ENCODE measurements at places on chromosomes 16 and 17. TPM values are rescaled to one million over a fixed set of nuclear protein-coding genes. Genes with fewer than 3 reads are reported as not detected.

MYO15B gene
- total RNA-seq, result 0.02 TPM

NUDT7 gene
- not detected for total RNA-seq

WFDC1 gene
- total RNA-seq, result 0.43 TPM

AIPL1 gene
- total RNA-seq, result not detected

ARSG gene
- total RNA-seq, result 1.0 TPM

SLFN12L gene
- total RNA-seq, result not detected

E4F1 gene
- total RNA-seq, result 18.6 TPM

DDX28 gene
- 9.4 TPM for total RNA-seq

ITGA3 gene
- total RNA-seq, result 3.7 TPM

MYH13 gene
- total RNA-seq, result 0.57 TPM

MEFV gene
- not detected for total RNA-seq

GRCh38 chr17:11813871-11814270 is 183.4 kb downstream of the ZNF18 start:
- no peak overlapping the region for H3K27ac ChIP-seq
- H3K27me3 ChIP-seq, result no peaks in the 10 kb centered on the region
- no peaks in the 10 kb centered on the region for H3K36me3 ChIP-seq

- no peak overlapping the region for H3K4me3 ChIP-seq
- no peak overlapping the region for H3K27ac ChIP-seq
Observed at GRCh38 chr17:49513044-49513395, 17.9 kb downstream of the NGFR start.

GRCh38 chr16:66918803-66919568 is at the start of gene CDH16:
Gene CDH16 (minus strand): TSS chr16:66918885. CDS start chr16:66918065, 820 bp downstream.
- H3K36me3 ChIP-seq, result no peaks in the 10 kb centered on the region
- H3K4me1 ChIP-seq, result peaks cover 11% of the 10 kb centered on the region

DNA sequence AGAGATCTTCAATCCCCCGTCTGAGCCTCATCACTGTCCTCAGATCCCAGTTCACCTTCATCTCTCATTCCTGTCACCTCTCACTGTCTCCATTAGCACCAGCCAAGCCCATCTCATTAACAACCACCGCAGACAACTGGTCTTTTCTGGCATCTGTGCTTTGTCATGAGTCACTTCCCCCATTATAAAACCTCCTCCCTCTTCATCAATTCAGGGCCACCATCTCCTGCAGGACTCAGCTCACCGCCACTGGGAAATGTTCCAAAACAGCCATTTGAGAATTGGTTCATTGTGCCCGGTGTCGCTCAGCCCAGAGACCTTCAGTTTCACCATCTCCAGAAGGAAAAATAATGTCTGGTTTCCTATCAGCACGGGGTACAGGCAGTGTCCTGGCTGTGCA is 56.9 kb upstream of the TEKT3 start:
- DNase-seq, result peak; percentile 50
- peaks cover 19% of the 10 kb centered on the region for H3K4me1 ChIP-seq
- no peaks in the 10 kb centered on the region for H3K27me3 ChIP-seq
- peak overlapping the region; percentile 17 for H3K27ac ChIP-seq

- no peak overlapping the region for H3K27ac ChIP-seq
- DNase-seq, result no peak
- H3K4me3 ChIP-seq, result no peak overlapping the region
- H3K36me3 ChIP-seq, result peaks cover 74% of the 10 kb centered on the region
Observed at GRCh38 chr17:28345419-28346198, 10.0 kb downstream of the TNFAIP1 start.

- H3K4me3 ChIP-seq, result no peak overlapping the region
- H3K27me3 ChIP-seq, result no peaks in the 10 kb centered on the region
- 0 out of 2 replicates have a peak, but pooled peaks cover 2% of the 10 kb centered on the region for H3K4me1 ChIP-seq
- no peak for DNase-seq
Observed at GRCh38 chr16:70573451-70574121, 50.0 kb downstream of the SF3B3 start.

- H3K27me3 ChIP-seq, result no peaks in the 10 kb centered on the region
- H3K36me3 ChIP-seq, result no peaks in the 10 kb centered on the region
- H3K4me1 ChIP-seq, result peaks cover 24% of the 10 kb centered on the region
- H3K27ac ChIP-seq, result peak overlapping the region; percentile 25
- peak; percentile 73 for DNase-seq
Observed at GRCh38 chr17:69607162-69607834, 192.8 kb downstream of the MAP2K6 start.

DNA sequence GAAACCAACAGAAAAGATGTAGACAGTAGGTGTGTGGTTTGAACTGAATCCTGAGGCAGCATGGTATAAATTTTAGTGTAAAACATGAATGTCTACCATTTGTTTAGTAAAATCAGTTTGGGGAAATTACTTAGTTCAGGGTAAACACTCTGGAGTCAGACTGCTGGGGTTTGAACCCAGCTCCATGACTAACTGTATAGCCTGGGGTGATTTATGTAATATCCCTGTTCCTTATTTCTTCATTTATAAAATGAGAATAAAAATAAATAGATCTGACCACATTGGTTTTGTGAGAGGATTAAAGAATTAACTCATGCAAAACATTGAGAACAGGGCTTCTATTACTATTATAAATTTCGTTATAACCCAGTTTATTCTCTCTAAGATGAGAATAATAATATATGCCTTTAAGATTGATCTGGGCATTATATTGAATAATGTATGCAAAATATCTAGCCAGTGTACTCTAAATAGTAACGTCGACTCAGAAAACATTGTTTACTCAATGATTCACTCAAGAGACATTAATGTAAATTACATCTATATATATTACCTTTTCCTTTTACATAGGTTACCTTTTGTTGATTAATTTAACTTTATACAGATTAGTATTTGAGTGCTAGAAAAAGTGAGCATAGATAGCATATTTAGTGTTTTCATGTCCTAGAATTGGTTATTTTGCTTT is 120.6 kb upstream of the KCNJ16 start:
- H3K36me3 ChIP-seq, result no peaks in the 10 kb centered on the region
- H3K4me1 ChIP-seq, result no peaks in the 10 kb centered on the region
- no peak overlapping the region for H3K4me3 ChIP-seq
- no peak for DNase-seq
- no peak overlapping the region for H3K27ac ChIP-seq
- H3K27me3 ChIP-seq, result no peaks in the 10 kb centered on the region

GRCh38 chr17:78497115-78497540 is 80.1 kb downstream of the DNAH17 start:
- no peak overlapping the region for H3K4me3 ChIP-seq
- H3K27ac ChIP-seq, result peak overlapping the region; percentile 4
- H3K27me3 ChIP-seq, result no peaks in the 10 kb centered on the region
- H3K4me1 ChIP-seq, result peaks cover 7% of the 10 kb centered on the region

GRCh38 chr17:14019186-14019956 is 49.9 kb upstream of the COX10 start:
- H3K36me3 ChIP-seq, result no peaks in the 10 kb centered on the region
- no peak overlapping the region for H3K4me3 ChIP-seq
- no peak overlapping the region for H3K27ac ChIP-seq
- H3K4me1 ChIP-seq, result no peaks in the 10 kb centered on the region

- no peak overlapping the region for H3K4me3 ChIP-seq
- H3K27ac ChIP-seq, result no peak overlapping the region
- no peak for DNase-seq
- H3K36me3 ChIP-seq, result peaks cover 79% of the 10 kb centered on the region
Observed at GRCh38 chr16:53232826-53233529, 178.2 kb downstream of the CHD9 start.

GRCh38 chr17:44981221-44981968 is 13.3 kb upstream of the C1QL1 start:
- no peak overlapping the region for H3K27ac ChIP-seq
- peaks cover 11% of the 10 kb centered on the region for H3K27me3 ChIP-seq
- H3K4me1 ChIP-seq, result peaks cover 27% of the 10 kb centered on the region
- DNase-seq, result no peak

DNA sequence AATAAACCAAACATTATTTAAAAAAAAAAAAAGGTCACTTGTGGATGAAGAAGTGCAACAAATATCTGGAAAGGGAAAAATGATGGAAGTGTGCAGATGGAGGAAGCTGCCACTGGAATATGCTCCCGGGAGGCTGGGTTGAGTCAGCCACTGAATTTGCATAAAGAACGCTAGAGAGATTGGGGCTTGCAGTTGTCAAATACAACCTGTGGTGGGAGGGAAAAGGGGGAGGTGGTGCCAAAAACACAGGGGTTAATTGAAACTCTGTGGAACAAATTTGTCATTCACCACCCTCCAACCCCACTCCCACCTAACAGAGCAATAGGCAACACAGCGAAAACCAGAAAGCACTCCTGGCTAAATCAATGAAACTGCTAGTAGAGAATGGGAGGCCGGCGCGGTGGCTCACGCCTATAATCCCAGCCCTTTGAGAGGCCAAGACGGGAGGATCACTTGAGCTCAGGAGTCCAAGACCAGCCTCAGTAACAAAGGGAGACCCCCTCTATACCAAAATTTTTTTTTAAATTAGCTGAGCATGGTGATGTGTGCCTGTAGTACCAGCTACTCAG is 37.6 kb upstream of the RPL38 start:
- H3K36me3 ChIP-seq, result no peaks in the 10 kb centered on the region
- H3K27ac ChIP-seq, result no peak overlapping the region
- no peaks in the 10 kb centered on the region for H3K27me3 ChIP-seq

GRCh38 chr17:29732613-29733012 is 109.9 kb upstream of the CORO6 start:
- H3K4me1 ChIP-seq, result peaks cover 17% of the 10 kb centered on the region
- peak overlapping the region; percentile 65 for H3K27ac ChIP-seq
- no peaks in the 10 kb centered on the region for H3K27me3 ChIP-seq
- DNase-seq, result no peak
- H3K36me3 ChIP-seq, result peaks cover 5% of the 10 kb centered on the region
- no peak overlapping the region for H3K4me3 ChIP-seq

GRCh38 chr17:83053739-83054451 is 25.5 kb upstream of the METRNL start:
- DNase-seq, result no peak
- H3K27me3 ChIP-seq, result no peaks in the 10 kb centered on the region
- no peaks in the 10 kb centered on the region for H3K36me3 ChIP-seq
- H3K27ac ChIP-seq, result no peak overlapping the region
- H3K4me3 ChIP-seq, result no peak overlapping the region

GRCh38 chr17:63841350-63842172 is 924 bp downstream of the SMARCD2 start:
- H3K4me1 ChIP-seq, result peaks cover 11% of the 10 kb centered on the region
- H3K27me3 ChIP-seq, result no peaks in the 10 kb centered on the region

DNA sequence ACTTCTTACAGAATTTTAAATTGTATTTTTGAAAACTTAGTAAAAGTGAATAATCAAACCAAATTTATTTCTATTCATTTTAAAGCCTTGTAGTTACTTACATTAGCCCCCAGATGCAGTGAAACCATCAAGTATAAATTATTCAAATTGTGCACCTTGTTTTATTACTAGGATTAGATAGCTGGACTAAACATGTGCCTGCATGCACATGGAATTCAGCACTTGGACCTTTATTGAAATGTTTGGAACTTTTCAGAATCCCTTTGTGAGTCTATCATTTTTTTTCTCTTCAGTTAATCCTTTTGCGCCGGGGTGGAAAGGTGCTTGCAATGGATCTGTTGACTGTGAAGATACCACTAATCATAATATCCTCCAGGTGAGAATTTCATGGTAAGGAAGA is 4.7 kb downstream of the ZPBP2 start:
- H3K36me3 ChIP-seq, result no peaks in the 10 kb centered on the region
- no peak overlapping the region for H3K4me3 ChIP-seq
- DNase-seq, result no peak
- no peak overlapping the region for H3K27ac ChIP-seq
- H3K27me3 ChIP-seq, result peaks cover 4% of the 10 kb centered on the region

- no peak overlapping the region for H3K27ac ChIP-seq
- H3K4me3 ChIP-seq, result no peak overlapping the region
- H3K36me3 ChIP-seq, result no peaks in the 10 kb centered on the region
- H3K27me3 ChIP-seq, result no peaks in the 10 kb centered on the region
- peaks cover 4% of the 10 kb centered on the region for H3K4me1 ChIP-seq
- DNase-seq, result peak; percentile 56
Observed at GRCh38 chr17:6212766-6213165, 142.6 kb downstream of the WSCD1 start.

GRCh38 chr16:3383045-3383448 is 17.8 kb downstream of the ZSCAN32 start:
- H3K4me1 ChIP-seq, result no peaks in the 10 kb centered on the region
- H3K27me3 ChIP-seq, result no peaks in the 10 kb centered on the region
- peaks cover 46% of the 10 kb centered on the region for H3K36me3 ChIP-seq
- H3K27ac ChIP-seq, result no peak overlapping the region

DNA sequence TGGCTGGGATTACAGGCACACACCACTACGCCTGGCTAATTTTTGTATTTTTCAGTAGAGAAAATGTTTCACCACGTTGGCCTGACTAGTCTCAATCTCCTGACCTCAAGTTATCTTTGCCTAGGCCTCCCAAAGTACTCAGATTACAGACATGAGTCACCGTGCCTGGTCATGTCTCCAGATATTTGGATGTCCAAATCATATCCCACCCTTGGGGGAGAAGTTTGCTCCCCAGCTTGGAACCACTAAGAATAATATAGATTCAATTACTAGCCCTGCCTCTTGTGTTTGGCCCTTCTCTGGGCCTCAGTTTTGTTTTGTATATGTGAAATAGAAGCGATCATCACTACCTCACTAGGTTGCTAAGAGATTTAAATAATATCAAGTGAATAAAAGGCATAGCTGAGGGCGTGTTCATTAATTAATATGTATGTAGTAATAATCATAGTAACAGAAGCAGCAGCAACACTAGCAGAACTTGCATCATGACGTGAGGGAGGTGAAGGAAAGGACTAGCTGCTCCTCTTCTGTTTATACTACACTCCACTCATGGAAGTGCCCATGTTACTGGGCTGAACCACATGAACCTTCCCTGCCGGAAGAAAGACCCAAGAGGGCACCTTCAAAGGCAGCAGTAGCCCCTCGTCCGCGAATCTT is 253.6 kb upstream of the XYLT1 start:
- no peak for DNase-seq
- H3K27me3 ChIP-seq, result no peaks in the 10 kb centered on the region
- no peak overlapping the region for H3K27ac ChIP-seq

GRCh38 chr17:50841277-50841948 is 6.0 kb downstream of the WFIKKN2 start:
- DNase-seq, result no peak
- no peaks in the 10 kb centered on the region for H3K4me1 ChIP-seq
- no peaks in the 10 kb centered on the region for H3K36me3 ChIP-seq

DNA sequence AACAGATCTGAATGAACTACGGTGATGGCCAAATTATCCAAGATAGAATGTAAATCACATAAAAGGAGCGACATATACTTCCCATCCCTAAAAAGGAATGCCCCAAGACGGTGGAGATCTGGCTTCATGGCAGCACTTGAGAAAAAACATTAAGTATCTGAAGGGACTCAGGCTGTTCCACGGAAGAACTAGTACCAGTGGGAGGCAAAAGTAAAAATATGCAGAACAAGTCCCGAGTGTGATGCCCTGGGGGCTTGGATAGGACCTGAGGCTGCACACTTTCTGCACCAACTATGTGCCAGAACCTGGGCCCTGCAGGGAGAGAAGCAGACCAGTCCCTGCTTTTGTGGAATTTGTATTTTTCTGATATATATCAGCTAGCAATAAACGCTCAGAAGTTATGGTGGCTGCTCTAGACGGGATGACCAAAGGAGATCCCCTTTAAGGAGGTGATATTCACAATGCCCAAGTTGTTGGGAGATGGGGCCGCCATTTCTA is 539 bp upstream of the CKLF start:
- H3K4me3 ChIP-seq, result peak overlapping the region; percentile 57
- peaks cover 4% of the 10 kb centered on the region for H3K36me3 ChIP-seq
- H3K27ac ChIP-seq, result peak overlapping the region; percentile 59

GRCh38 chr17:57110579-57111325 is 25.7 kb downstream of the AKAP1 start:
- no peaks in the 10 kb centered on the region for H3K27me3 ChIP-seq
- peaks cover 2% of the 10 kb centered on the region for H3K36me3 ChIP-seq
- H3K4me3 ChIP-seq, result no peak overlapping the region
- peaks cover 5% of the 10 kb centered on the region for H3K4me1 ChIP-seq
- no peak overlapping the region for H3K27ac ChIP-seq
- no peak for DNase-seq

Measured in SJCRH30 (cell line).